Stomach (tissue), 19 donors: ENCODE measurements at places on chromosomes 16 and 17. TPM values are rescaled to one million over a fixed set of nuclear protein-coding genes. Genes with fewer than 3 reads are reported as not detected.

DNA sequence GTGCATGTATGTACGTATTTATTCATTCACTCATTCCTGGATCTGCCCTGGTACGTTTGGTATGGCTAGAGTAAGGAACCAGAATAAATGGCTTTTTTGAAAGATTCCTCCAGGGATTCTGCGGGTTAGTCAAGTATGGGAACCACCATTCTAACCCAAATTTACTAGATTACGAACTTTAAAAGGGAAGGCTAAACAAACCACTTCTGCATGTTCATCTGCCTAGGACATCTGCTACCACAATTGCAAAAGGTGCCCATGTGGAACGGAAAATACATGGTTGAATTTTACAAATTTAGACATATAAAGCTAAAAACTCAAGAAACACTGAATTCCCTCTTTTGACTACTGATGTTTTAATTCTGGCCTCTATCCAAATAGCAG, 22.1 kb downstream of the CYTH1 start:
- H3K4me3 ChIP-seq, result no peak overlapping the region
- no peaks in the 10 kb centered on the region for H3K36me3 ChIP-seq
- peak overlapping the region; percentile 30 for H3K27ac ChIP-seq
- DNase-seq, result no peak
- H3K4me1 ChIP-seq, result peaks cover 66% of the 10 kb centered on the region
- H3K27me3 ChIP-seq, result no peaks in the 10 kb centered on the region

GRCh38 chr17:48011405-48012150, 26.0 kb downstream of the COPZ2 start:
- H3K27me3 ChIP-seq, result peaks cover 5% of the 10 kb centered on the region
- H3K27ac ChIP-seq, result no peak overlapping the region
- H3K4me1 ChIP-seq, result peaks cover 14% of the 10 kb centered on the region

GRCh38 chr17:80594431-80595269, 50.0 kb downstream of the RPTOR start:
- no peak overlapping the region for H3K27ac ChIP-seq
- H3K4me1 ChIP-seq, result peaks cover 24% of the 10 kb centered on the region
- DNase-seq, result no peak
- no peaks in the 10 kb centered on the region for H3K36me3 ChIP-seq

DNA sequence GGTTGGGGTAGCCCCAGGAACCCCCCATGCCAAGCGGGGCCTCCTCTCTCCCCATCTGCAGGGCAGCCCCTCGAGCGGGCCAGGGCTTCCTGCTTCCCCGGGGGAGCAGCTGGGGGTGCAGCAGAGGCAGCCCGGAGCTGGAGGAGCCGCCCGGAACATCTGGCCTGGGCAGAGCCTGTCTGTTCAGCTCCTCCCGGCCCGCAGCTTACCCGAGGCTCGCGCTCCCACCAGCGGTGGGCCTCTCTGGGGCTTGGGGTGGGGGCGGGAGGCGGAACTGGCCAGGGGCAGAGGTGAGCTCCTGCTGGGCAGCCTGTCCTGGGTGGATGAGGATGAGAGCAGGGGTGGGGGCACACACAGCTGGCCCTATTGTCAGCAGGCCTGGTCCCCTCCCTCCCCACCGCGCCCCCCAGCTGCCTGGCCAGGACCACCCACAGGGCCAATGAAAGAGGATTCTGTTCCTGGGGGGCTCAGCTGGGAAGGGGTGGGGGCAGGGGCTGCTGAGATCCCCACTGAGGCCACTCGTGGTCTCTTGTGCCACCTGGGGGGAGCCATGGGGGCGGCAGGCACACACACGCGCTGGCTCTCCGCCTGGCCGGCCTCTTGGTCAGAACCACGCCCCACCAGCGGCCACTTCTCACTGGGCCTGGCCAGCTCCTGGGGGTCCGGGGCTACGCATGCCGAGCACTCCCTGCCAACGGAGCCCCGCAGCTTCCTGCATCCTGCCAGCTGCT, 34.7 kb downstream of the BAHCC1 start:
- peak overlapping the region; percentile 91 for H3K27ac ChIP-seq
- DNase-seq, result no peak
- peaks cover 59% of the 10 kb centered on the region for H3K4me1 ChIP-seq

DNA sequence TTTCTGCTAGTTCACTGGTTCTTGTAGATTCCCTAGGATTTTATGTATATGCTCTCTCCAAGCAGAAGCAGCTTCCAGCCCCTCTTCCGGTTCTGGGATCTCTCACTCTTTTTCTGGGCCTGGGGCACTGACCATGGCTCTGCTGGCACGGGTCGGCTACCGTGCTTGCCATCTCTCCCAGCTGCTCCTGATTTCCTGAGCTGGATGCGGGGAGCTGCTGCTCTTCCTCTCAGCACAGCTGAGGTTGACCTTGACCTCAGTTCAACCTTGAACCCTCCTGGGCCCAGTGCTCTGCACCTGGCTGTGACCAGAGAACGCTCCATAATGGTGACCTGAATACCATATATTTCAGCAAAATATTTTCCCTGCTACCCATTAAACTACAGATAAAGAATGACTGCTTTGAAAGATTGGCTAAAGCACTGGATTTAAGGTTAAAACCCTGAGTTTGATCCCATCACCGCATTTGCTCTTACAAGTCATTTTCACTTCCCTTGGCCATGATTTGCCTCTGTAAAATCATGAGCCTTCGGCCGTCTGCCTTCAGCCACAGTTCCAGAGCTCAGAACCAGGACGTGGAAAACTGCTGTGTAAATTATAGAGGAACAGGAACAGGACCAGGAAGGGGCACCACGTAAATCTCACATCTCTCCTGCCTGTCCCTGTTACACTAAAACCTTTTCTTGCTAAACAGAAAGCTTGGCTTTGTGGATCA, 130.8 kb upstream of the CHMP6 start:
- peaks cover 12% of the 10 kb centered on the region for H3K4me1 ChIP-seq
- H3K4me3 ChIP-seq, result no peak overlapping the region
- no peak for DNase-seq
- H3K36me3 ChIP-seq, result peaks cover 34% of the 10 kb centered on the region

- H3K27ac ChIP-seq, result no peak overlapping the region
- no peaks in the 10 kb centered on the region for H3K27me3 ChIP-seq
- no peaks in the 10 kb centered on the region for H3K36me3 ChIP-seq
- DNase-seq, result no peak
- H3K4me3 ChIP-seq, result no peak overlapping the region
These were observed 43.0 kb upstream of the CDH8 start for GRCh38 chr16:62079236-62079635.

DNA sequence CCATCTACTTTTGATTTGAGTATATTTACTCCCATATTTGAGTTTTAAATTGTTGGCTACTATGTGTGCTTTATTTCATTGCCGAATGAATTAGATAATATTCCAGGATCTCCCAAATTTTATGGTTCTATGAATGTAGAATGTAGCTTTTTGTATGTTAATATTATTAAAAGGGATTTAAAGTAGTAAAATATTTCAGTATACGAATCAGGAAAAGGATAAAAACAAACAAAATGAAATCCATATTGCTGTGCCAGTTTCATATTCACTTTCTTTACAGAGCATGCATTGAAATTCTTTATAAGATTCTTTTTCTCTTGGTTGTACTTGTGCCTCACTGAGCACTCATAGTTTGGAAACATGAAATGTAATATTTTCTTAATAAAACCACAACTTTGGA, 155.1 kb downstream of the CHD9 start:
- H3K4me3 ChIP-seq, result peak overlapping the region; percentile 44
- H3K4me1 ChIP-seq, result no peaks in the 10 kb centered on the region
- DNase-seq, result no peak
- no peaks in the 10 kb centered on the region for H3K36me3 ChIP-seq
- no peaks in the 10 kb centered on the region for H3K27me3 ChIP-seq

DNA sequence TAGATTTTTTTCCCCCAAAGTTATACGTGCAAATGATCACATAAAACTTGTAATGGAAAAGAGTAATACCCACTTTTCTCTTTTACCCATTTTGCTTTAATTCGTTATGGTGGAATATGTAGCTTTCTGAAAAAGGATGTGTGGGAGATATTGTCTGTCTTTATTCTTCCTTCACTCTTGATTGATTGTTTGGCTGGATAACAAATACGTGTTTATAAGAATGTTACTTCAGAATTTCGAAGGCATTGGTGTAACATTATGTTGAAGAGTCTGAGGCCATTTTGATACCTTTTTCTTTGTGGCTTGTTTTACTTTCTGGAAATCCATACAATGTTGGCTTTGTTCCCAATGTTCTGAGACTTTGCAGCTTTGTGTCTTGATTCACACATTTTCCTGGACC, 71.4 kb downstream of the BCAS3 start:
- no peak overlapping the region for H3K27ac ChIP-seq
- H3K4me3 ChIP-seq, result no peak overlapping the region
- DNase-seq, result no peak
- H3K4me1 ChIP-seq, result peaks cover 3% of the 10 kb centered on the region
- no peaks in the 10 kb centered on the region for H3K36me3 ChIP-seq

DNA sequence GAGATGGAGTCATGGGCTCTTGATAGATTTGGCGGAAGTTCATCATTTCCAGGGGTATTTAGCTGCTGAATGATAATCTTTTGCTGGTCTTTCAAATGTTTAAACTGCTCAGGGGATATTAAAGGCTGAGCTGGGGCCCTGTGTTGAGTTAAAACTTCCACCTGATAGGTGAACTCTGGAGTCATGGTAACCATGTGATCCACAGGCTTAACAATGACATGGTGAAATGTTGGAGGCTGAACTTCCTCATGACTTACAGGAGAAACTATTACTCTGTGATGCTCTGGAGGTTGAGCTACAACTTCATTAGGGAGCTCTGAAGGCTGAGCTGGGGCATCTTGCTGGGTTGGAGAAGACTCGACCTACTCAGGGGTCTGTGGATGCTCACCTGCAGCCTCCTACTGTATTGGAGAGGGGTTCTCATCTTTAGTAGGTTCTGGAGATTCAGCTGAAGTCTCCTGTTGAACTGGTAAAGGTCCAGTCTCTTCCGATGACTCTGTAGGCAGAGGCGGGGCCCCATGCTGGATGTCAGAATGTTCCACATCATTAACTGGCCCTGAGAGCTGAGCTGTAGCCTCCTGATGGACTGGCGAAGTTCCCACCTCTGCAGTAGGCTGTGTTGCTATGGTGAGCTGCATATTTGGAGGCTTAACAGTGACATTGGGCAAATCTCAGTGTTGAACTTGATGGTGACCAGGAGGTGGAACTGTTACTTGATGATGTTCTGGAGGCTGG, 24.2 kb downstream of the RDM1 start:
- no peak overlapping the region for H3K4me3 ChIP-seq
- no peak for DNase-seq
- H3K36me3 ChIP-seq, result no peaks in the 10 kb centered on the region

DNA sequence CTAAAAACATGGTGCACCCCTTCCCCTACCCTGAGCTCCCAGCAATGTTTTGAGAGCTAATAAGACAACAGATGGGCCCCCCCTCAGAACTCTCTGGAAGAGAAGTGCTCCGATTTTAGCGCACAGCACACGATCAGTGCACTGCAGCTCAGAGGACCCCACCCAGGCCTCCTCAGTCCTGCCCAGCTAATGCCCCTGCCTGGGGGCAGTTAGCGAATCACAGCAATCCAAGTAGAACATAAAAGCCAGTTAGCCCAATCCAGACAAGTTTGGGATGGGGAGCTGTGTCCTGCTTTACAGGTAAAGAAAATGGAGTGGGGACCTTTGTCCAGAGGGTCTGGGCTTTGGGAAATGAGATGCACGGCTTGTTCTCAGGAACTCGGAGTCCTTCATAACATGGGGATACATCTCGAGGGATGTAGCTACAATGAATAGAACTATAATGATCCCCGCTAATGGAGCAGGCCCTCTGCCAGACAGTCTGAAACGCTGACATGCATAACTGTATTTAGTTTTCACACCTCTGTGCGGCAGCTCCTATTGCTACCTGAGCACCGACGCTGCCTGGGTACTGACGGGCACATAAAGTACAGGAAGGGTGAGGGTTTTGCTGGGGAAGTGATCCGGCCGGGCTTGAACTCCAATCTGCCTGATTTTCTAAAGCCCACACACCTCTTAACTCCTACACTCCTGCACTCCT, 29.7 kb upstream of the CDC42EP4 start:
- H3K4me1 ChIP-seq, result peaks cover 61% of the 10 kb centered on the region
- peak overlapping the region; percentile 74 for H3K27ac ChIP-seq

DNA sequence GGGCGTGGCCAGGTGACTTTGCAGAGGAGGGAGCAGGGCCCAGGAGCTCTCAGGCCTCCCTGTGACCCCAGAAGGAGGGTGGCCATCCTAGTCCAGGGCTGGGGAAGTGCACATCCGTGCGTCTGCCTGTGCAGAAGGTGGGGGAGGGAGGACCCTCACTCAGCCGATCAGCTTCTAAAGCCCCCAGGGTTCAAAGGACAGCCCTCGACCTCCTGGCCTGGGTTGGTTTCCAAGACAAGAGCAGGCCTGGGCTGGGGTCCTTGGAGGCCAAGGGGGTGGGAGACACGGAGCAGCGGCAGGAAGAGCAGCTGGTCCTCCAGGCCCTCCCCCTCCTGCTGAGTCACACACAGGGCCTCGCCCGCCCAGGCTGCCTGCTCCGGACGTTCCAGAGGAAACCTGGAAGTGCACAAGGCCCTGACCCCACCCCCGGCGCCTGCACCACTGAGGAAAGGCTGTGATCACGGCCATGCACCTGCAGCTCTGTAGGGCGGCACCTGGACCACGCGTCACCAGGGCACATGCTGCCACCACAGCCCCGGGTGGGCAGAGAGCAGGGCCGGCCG, 67.1 kb upstream of the ZNF469 start:
- no peak overlapping the region for H3K4me3 ChIP-seq
- no peaks in the 10 kb centered on the region for H3K27me3 ChIP-seq
- peak; percentile 73 for DNase-seq
- H3K4me1 ChIP-seq, result peaks cover 10% of the 10 kb centered on the region
- H3K36me3 ChIP-seq, result no peaks in the 10 kb centered on the region

- no peak overlapping the region for H3K4me3 ChIP-seq
- no peaks in the 10 kb centered on the region for H3K36me3 ChIP-seq
- no peak overlapping the region for H3K27ac ChIP-seq
- no peak for DNase-seq
- H3K27me3 ChIP-seq, result peaks cover 20% of the 10 kb centered on the region
These were observed 3.0 kb upstream of the PIPOX start for GRCh38 chr17:29039764-29040598.

DNA sequence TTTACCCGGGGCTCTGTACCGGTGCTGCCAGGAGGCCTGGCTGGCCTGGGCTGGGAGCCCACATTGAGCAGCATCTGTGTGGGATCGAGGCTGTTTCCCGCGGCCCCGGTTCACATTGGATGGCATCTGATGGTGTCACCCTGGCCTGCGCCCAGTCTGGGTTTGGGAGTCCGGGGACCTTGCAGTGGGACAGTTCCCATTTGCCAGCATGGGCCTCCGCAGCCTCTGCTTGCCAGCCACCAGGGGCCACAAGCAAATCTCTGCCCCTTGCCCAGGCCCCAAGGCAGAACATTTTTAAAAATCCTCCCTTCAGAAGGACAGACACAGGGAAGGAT, 64.5 kb downstream of the BANP start:
- peaks cover 24% of the 10 kb centered on the region for H3K4me1 ChIP-seq
- H3K27ac ChIP-seq, result no peak overlapping the region
- no peak for DNase-seq
- H3K36me3 ChIP-seq, result peaks cover under 1% of the 10 kb centered on the region

Gene TBX2
- 28.0 TPM for total RNA-seq

Gene ADAM11
- not detected for total RNA-seq

Gene LRRC36
- total RNA-seq, result 33.0 TPM

Gene TLCD1
- not detected for total RNA-seq

Gene ABCC12
- not detected for total RNA-seq

Gene BRIP1
- total RNA-seq, result 5.8 TPM
